ENCODE measurements at places on chromosomes 12 and 14.

GRCh38 chr14:77589099-77589498 is 27.3 kb downstream of the SPTLC2 start:
- DNase-seq: no peak

GRCh38 chr14:92534932-92535643 is 21.5 kb downstream of the RIN3 start:
- no peak for DNase-seq

GRCh38 chr14:59601056-59601455 is 24.4 kb upstream of the CCDC175 start:
- DNase-seq: no peak

GRCh38 chr12:9851050-9851449 is 18.1 kb downstream of the CLEC2B start:
- DNase-seq: no peak

DNA sequence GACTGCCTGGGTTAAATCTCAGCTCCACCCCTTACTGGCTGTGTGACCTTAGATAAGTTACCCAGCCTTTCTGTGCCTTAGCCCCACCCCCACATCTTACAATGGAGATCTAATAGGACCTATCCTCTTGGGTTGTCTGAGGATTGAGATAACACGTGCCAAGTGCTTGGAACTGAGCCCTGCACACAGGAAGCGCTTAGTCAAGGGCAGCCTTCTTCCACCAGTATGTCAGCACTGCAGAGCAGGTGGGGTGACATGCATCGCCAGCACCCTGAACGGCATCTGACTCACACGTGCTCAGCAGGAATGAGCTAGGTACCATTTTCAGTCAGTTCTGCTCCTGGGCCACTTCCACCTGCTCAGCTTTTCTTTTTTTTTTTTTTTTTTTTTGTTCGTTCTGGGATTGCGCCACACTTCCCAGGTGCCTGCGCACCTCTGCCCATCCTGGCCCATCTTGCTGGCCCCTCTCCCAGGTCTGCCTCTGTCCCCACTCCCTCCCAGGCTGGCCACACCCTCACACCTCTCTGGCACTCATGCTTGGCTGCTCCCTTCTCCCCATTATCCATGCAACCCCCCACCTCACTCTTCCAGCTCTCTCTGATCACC is 19.6 kb downstream of the LGMN start:
- DNase-seq: no peak

GRCh38 chr14:92093320-92093719 is 13.1 kb downstream of the ATXN3 start:
- no peak for DNase-seq

GRCh38 chr12:3365463-3366411 is 125.3 kb upstream of the PRMT8 start:
- no peak for DNase-seq

- no peak for DNase-seq
These were observed 354.4 kb downstream of the MED13L start for GRCh38 chr12:115922952-115923564.

- no peak for DNase-seq
These were observed 29.0 kb downstream of the NUBPL start for GRCh38 chr14:31590206-31590605.

DNA sequence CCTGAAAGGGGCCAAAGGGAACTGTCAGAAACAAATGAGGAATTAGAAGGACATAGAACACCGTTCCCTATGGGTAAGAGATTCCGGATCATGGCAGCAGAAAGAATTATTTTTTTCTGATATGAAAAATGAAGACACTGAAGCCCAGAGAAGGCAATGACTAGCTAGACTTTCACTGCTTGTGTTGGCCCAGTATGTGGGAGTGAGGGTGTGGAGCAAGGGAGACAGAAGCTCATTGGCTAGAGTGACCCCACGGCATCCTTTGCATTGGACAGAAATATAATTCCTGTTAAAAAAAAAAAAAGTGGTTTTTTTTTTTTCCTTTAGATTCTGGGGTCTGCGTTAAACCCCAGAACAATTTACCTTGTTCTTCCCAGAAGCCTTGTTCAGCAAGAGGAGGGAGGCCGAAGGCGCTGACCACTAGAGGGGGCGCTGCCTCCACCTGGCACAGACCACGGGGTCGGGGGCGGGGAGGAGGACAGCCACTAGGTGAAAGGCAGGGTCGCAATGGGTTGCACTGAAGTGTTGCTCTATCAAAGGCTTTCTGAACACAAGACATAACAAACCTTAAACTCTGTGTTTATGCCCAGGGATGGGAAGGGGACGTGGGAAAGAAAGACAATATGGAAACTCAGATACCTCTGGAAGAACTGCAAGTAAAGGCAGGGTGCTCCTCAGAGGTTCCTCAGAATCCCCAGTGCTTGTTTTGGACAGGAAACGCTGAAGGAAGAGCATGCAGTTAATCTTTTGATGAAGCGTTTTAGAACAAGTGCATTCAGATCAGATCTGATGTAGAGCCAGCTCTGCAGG is 156.8 kb downstream of the KCNA5 start:
- no peak for DNase-seq

DNA sequence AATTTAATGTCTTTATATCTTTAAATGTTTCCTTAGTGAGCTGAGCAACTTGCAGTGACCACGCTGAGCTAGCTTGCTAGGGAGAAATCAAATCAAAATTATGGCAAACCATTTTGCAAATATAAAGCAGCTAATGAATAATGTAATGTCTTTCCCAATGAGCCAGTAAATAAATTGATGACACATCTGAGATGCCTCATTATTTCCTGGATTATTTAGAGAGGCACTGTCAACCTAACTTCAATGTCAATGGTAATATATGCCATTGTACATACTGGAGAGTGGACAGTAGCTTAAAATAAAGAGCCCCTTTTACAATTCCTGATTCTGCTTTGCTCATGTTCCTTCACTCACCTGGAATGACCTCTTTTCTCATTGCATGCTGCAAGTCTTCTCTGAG is 182.6 kb downstream of the PHLDA1 start:
- DNase-seq: no peak

DNA sequence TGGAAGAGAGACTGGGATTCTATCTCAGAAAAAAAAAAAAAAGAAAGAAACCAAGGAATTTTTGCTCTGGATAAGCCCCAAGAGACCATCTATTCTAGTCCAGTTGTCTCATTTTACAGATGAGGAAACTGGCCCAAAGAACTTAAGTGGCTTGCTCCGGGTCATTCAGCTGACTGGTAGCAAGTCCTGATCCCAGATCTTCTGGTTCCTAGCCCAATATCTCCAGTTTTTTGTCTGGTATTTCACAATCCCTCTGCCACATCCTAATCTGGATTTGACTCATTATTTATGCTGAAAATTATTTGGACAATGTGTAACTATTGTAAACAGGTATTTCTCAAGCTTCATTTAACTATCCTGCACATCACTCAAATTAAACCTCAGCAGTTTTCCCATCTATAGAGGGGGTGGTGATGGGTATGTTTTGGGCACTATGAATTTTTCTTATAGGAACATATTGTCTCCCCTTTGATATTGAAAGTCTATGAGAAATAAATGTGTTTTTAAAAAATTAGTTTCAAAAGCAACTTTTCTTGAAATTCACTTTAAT is 43.4 kb downstream of the PPP2R5E start:
- DNase-seq: no peak

All from stimulated activated CD4-positive, alpha-beta T cell treated with anti-CD3 and anti-CD28 coated beads, Interleukin-1b, Interleukin-23, amount 100 ng/mL, for 4 hours (primary cell).